ENCODE measurements at places on chromosomes 2 and 18.

GRCh38 chr2:85850451-85850850 is 38.3 kb downstream of the ST3GAL5 start:
- no peak for DNase-seq

DNA sequence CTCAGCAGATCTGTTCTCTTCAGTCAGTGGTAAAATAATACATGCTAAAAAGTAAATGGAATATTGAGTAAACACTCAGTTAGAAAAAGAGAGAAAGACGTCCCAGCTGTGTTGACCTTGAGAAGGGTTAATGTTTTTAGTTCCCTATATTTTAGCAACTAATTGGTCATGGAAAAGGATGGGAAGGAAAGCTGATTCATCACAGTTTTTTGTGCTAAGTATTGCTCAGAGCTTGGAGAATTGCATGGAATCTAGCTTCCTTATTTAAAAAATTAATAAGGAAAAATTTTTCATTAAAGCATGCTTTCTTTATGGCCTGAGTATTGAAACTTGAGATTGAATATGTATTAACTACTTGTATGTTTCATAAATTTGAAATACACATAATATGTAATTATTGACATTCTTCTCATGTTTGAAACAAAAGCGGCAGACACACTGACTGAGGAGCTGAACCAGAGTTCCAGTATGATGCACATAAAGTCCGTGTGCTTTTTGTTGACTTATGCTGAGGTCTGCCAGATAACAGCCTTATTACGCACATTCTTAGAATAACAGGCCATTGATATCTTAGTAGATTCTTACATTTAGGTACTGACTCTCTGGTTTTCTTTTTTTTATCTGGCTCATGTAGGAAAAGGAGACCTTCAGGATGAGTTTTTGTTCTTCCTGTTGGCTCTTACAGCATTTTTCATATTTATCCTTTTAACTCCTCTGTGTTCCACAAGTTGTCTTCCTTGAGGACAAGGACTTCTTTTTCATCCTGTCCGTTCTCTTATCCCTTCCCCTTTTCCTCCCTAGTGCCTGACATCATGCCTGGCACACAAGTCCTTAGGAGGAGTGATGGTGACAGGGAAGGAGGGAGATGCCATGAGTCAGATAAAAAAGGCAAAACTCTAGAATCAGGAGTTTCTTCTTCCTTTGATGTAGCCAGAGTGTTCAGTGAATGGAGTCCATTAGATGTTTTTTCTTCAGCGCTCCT is 194.1 kb downstream of the PTPRM start:
- DNase-seq, result no peak

- DNase-seq, result no peak
These were observed 316.5 kb downstream of the EN1 start for GRCh38 chr2:118530976-118531375.

DNA sequence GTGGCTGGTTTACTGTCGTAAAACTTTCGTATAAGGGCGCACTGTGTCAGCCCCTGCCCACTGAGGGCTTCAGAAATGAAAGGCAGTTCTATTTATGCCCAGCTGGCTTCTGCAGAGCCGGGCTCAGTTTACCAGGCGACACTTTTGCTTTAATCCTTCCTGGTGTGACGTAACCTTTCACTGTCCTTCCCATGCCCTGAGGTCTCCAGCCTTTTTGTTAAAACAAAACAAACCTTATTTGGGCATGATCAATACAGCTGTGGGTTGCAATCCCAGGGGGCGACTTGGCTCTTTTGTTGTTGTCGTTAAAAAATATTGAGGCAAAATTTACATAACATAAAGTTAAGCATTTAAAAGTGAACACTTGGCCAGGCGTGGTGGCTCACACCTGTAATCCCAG is 85.3 kb downstream of the AGAP1 start:
- DNase-seq, result no peak

- no peak for DNase-seq
These were observed 138.6 kb upstream of the FHL2 start for GRCh38 chr2:105537466-105537865.

DNA sequence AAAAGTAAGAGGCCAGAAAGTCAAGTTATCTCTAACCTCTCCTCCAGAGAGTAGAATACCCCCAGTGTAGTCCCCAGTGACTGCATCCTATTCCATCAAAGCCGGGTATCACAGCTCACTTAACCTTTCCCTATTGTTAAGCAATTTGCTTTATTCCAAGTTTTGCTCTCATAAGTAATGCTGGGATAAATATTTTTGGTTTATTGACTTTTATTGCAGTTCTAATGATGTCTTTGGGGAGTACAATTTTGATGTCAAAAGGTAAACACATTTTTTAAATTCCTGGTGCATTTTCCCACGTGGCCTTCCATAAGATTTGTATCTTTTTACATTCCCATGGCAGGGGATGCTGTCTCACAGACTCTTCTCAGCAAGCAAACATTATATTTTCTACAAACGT is 43.3 kb downstream of the CMPK2 start:
- no peak for DNase-seq

GRCh38 chr2:7045601-7046590 is 128.7 kb downstream of the RNF144A start:
- DNase-seq, result no peak

DNA sequence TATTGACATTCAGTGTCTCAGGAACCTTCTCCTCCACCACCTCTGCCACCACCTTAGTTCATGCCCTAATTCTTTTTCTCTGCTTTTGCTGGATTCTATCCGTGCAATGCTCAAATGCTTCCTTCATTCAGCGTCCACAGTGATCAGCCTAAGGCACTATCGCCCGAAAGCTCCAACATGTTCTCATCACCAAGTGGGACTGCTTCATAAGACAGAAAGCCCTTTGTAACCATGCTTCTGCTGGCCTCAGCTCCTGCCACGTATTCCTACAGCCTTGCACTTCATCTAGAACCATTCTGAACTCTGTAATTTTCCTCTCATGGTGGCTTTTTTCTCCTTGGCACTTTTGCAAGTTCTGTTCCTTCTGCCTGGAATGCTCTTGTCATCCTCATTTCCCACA is 222.9 kb downstream of the HNMT start:
- DNase-seq, result no peak

GRCh38 chr2:134333646-134334189 is 79.8 kb downstream of the MGAT5 start:
- no peak for DNase-seq

DNA sequence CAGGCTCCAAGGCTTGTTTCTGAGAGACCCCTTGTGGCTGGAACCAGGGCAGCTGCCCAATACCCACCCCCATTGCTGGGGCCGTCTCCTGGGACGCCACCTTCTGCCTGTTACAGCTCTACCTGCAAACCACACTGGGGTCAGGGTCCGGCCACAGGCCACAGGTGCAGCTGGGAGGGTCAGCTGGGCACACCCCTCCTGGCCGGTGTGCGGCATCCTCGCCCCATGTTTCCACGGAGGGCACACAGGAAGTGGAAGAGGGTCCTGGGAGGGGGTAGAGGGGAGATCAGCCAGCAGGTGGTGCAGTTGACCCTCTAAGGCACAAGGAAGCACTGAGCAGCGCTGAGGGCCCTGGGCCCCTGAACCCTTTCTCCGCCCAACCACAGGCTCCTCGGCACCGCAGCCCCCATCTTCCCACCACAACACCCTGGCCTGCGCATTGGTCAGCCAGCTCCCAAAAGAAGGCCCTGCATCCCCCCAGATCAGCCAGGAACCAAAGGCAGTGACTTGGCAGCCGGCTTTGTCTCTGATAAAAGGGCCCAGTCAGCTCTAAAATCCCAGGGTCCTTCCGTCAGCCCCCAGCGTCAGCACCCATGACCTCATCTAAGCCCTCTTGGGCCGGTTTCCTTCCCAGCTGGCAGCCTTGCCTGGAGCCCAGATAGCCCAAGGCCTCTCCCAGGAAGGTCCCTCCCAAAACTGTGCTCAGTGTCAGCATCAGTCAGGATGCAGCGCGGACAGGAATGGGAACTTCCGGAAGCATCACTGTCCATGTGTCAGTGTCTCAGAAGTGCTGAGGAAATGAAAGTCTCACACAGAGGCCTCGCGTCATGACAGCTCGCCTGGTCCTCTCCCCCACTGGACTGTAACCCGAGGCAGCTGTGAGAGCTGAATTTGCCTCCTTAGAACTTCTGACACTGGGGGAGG is 1.7 kb downstream of the ERFE start:
- DNase-seq, result no peak

DNA sequence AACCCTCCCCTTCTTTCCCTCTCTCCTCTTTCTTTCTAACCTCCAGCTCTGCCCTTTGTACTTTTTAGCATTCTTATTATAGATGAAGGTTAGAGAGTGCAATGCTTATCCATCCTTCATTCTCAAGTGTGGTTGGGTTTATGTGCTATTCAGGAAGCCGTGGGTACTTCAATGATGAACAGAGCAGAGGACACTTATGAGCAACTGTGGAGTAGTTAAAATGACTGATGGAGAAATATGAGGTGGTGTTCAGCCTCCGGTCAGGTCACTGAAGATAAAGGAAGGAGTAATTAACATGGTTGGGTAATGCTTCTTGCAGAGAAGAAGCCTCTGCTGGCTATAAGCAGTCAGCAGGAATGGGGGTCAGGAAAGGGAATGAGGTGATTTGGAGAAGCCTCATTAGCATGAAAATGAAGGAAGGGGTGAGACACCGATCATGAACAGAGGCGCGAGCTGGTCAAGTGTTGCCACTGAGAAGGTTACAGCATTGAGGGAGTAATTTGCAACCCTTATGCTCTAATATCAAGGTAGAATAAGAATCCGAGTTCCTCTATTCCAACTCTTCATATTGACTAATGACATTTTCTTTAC is 174.7 kb downstream of the LPIN1 start:
- DNase-seq, result no peak

DNA sequence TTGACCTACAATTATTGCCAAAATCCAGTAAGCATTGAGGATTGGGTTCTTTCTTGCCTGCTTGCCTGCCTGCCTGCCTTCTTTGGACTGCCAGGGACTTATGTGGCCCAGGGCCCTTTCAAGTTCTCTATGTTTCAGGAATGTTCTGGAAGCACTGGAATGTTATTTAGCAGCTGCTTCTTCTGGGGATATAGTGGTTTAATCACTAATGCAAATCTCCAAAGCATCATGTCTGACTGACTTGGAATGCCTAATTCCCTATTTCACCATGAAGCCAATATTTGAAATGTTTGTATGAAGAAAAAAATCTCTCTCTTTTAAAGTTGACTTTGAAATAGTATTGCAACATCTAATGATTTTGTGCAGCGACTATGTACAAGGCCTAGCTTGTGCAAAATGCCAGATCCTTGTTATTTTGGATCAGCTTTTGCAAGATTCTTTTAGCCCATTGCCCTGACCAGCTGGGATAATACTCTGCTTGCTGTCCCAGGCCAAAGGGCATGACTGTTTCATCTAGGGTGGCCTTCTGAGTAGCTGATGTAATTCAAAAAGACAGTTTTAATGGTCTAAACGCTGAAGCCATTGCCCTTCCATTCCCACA is 204.6 kb downstream of the RND3 start:
- no peak for DNase-seq

GRCh38 chr18:8474661-8475060 is 134.6 kb upstream of the RAB12 start:
- no peak for DNase-seq

GRCh38 chr18:26293982-26294381 is 67.7 kb downstream of the TAF4B start:
- no peak for DNase-seq

DNA sequence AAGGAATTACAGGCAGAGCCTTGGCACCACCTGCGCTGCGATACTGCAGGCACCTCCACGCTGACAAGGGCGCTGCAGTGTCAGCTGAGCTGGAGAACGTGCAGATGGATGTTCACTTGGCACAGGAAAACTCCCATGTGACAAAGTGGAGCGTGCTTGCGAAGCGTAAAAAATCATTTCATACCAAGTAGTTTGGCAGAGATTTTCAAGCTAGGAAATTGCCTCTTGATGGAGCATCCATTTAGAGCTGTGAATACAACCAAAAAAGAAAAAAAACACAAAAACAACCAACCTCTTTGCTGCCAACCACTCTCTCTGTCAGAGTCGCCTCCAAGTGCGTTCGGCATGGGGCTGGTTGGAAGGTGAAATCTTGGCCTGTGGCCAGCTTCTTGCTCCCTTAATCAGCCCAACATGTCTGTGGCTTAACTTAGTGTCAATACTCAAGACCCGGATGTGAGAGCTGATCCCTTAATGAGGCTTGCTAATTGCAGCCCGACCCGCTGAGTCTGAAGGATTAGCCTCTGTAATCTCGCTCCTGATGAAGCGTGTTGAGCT is 38.1 kb downstream of the ACOXL start:
- no peak for DNase-seq

DNA sequence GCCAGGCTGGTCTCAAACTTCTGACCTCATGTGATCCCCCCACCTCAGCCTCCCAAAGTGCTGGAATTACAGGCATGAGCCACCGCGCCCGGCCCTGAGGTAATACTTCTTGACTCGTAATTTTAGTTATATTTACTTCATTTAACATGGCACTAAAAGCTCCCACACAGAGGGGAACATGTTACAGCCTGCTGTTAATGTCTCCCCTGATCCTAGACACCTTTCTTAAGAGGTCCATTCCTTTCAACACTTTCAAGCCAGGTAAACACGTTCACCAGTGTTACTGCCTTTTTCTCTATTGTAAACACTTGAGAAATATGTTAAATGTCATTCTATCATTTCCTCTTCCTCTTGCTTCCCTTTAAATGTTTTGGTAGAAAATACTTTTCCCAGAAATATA is 161.4 kb downstream of the METTL4 start:
- DNase-seq, result no peak

GRCh38 chr2:149169656-149170055 is 131.2 kb downstream of the LYPD6B start:
- DNase-seq, result no peak

DNA sequence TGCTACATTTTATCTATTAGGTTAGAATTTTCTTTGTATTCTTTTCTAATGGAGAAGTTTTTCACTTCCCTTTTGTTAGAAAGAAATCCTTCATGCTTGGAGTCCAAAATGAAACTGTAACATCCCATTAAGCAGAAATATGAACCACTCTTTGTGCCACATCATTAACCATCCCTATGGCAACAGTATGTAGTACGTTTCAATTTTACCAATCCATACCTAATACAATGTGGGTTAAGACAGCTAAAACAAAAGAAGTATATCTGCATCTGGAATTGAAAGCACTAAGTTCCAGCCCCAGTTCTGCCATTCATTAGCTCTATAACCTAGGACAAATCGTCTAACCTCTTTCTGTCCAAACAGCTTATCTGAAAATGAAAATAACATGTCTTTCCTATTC is 409.2 kb upstream of the SPHKAP start:
- no peak for DNase-seq

GRCh38 chr2:106189764-106190468 is 4.2 kb downstream of the UXS1 start:
- no peak for DNase-seq

GRCh38 chr2:56128235-56128634 is 55.6 kb upstream of the CCDC85A start:
- DNase-seq, result no peak

GRCh38 chr2:30713698-30714097 is 93.5 kb downstream of the CAPN13 start:
- DNase-seq, result no peak

GRCh38 chr2:205936446-205936845 is 149.5 kb downstream of the INO80D start:
- no peak for DNase-seq

GRCh38 chr2:234288974-234289455 is 207.9 kb downstream of the ARL4C start:
- DNase-seq, result peak; percentile 40
